ENCODE measurements at places on chromosomes 4 and X. TPM values are rescaled to one million over a fixed set of nuclear protein-coding genes. Genes with fewer than 3 reads are reported as not detected.
A peak's percentile ranks its signal among the peaks of the same experiment; 100 is the strongest.

GRCh38 chr4:17448689-17449088 lies 63.2 kb downstream of the QDPR start:
- peak; percentile 72 for DNase-seq

- peak; percentile 36 for DNase-seq
These were observed 65.0 kb upstream of the MAGEB2 start for GRCh38 chrX:30150196-30150895.

GRCh38 chr4:74364256-74364651 lies 691 bp upstream of the EREG start:
- DNase-seq: no peak

DNA sequence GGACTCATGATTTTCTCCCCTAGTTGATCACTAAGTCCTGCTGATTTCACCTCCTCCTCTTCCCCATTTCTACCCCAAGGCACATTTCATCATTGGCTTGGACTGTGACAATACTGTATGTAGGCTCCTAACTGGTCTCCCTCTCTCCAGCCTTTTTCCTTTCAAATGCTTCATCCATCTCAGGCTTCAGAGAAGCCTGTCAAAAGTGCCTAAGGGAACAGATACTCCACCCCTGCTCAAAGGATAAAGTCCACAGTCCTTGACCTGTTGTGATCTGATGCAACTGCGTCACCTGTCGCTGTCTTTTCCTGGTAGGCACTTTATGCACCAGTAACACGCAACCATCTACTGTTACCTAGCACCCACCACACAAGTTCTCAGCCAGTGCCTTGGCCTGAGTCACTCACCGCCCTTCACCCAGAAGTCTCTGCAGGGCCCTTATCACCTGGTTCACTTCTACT lies 12.8 kb downstream of the SCARB2 start:
- no peak for DNase-seq

DNA sequence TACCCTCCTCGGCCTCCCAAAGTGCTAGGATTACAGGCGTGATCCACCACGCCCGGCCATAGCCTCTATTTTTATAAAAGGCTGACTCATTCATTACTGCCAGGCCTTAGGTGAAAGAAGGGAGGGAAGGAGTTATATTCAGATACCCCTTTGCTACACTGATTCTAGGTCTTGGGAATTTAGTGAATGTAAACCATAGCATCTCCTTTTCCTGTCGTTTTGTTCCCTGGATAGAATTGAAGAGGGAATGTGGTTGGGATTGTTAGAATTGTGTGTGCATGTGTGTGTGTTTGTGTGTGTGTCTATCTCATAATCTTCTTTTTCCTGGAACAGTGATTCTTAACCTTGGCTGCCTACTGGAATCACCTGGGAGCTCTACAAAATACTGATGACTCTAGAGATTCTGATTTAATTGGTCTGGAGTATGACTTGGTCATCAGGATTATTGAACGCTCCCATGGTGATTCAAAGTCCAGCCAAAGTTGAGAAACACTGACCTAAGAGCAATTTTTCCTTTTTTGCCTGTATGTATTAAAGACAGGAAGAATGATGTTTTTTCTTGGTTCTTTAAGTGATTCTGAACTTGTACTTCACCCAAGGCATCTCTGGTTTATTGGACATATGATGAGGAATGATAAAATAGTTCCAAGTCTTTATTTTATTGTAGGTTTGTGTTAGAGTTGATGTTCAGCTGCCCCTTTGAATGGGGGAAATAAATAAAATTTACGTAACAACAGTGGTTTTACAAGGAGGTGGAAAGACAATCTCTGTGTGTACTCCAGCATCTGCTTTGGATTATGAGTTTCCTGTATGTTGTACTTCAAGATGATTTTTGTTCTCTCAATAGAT lies 37.0 kb downstream of the NAP1L5 start:
- peak; percentile 64 for DNase-seq

DNA sequence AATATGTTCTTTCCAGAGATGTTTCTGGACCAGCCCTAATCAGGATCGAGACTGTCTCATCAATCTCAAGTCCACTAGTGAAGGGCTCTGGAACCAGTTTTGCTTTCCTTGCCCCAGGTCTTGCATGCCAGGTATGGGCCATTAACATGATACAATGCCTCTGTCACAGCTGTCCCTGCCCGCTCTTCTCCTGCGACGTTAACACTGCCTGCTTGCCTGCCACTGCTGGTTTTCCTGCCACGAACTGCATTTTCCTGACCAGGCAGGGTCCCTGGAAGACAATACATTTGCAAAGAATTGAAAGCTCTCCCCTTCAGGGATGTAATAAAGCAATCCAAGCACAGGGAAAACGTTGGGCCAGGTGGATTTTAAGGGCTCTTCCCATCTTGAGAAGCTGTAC lies 200.3 kb downstream of the MID1 start:
- DNase-seq: no peak

GRCh38 chrX:3943965-3944364 lies 230.5 kb upstream of the PRKX start:
- DNase-seq: no peak

DNA sequence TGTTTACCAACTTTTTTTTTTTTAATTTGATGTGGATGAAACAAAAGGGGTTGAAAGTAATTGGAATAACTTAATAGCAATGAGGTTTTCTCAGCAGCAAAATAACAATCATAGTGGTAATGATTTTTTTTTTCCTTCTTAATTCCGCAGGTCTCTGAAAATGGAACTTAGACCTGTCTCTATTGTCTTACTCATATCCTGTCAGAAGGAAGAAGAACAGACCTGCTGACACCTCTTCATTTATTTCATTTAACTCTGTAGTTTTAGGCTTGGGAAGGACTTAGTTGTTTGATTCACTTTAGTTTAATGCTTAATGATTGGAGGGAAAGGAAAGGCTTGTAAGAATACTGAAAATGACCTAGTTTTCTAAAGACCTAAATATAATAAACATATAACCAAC lies 9.0 kb downstream of the PCDH18 start:
- no peak for DNase-seq

GRCh38 chr4:81773557-81773956 lies 301.9 kb upstream of the RASGEF1B start:
- no peak for DNase-seq

- DNase-seq: no peak
These were observed 26.9 kb downstream of the C4orf46 start for GRCh38 chr4:158644760-158645159.

GRCh38 chrX:136209016-136209738 lies 42.0 kb downstream of the MAP7D3 start:
- DNase-seq: peak; percentile 56

GRCh38 chr4:147368948-147369347 lies 111.9 kb upstream of the EDNRA start:
- peak; percentile 66 for DNase-seq

DNA sequence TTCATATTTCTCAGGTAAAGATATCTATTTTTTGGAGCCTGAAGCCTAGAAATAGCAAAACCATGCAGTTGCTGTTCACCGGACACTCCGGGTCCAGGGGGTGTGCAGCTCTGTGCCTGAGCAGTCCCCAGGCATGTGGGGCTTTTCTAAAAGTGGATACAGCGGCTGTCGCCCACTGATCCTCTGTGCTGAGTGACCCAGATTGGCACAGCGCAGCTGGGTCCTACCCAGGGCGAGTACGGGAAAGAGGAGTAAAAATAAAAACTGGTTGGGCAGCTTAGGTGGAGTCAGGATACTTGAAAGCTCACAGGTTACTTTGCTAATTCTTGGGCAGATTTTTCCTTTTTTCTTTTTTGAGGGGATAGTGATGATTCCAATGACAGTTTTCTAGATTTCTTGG lies 118.8 kb downstream of the UCHL1 start:
- DNase-seq: no peak

GRCh38 chrX:142204522-142205433 lies at the start of gene MAGEC2:
Gene MAGEC2, minus strand, starts transcription at chrX:142205290. Its CDS starts 1,303 bp downstream, at chrX:142203987.
- no peak for DNase-seq

DNA sequence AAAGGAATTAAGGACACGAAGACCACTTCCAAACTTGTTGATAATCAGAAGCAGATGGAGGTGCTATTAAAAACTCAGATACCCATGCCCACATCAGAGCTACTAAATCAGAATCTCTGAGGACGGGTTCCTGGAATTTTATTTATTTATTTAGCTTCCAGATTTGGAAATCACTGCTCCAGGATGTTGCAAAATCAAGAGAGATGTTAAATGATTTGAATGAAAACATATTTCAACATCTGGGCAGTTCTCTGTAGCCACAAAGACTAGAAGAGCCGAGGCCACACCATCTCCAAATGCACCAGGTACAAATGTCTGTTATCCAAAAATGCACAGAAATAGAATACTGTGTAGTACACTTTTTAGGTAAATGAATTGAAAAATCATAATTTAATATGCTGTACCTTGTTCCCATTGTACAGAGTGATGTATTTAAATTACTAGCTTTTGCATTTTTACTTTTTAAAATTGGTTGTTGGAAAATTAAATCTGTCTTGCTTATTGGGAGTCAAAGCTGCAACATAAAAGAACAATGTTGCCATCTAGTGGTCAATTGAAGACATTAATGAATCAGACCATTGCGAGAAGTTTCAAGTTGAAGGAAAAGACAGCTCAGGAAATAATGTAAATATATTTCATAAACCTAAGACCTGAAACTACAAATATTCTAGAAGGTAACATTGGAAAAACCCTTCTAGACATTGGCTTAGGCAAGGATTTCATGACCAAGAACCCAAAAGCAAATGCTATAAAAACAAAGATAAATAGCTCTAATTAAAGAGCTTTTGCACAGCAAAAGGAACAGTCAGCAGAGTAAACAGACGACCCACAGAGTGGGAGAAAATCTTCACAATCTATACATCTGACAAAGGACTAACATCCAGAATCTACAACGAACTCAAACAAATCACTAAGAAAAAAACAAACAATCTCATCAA lies 151.3 kb upstream of the TTC29 start:
- peak; percentile 69 for DNase-seq

DNA sequence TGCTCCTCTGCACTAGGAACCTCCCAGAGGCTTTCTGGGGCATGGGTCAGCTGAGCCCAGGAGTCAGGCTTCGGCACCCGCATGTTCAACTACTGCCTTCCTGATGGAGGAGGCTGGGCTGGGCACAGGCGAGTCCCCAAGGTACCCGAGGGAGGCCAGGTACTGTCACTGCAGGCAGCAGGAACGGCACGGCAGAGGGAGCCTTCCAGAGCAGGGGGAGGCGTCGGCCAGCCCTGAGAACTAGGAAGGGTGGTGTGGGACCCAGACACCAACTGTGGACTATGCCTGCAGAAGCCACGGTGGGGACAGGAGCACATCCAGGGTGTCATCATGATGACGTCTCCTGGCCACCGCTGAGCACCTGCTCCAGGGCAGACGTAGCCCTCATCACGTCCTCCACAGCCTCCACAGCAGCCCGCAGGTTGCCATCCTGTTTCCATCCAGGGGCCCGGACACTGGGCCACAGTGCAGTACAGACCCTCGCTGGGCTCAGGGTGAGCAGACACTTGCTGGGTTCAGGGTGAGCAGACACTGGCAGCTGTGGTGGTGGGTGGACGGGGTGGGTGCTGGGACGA lies 40.8 kb downstream of the SORCS2 start:
- no peak for DNase-seq

GRCh38 chr4:76886848-76887441 lies 11.0 kb downstream of the SOWAHB start:
- DNase-seq: no peak

HTN3 gene
- polyA plus RNA-seq: not detected

HMGN5 gene
- 3.4 TPM for polyA plus RNA-seq

MAGEA9B gene
- not detected for polyA plus RNA-seq

UGT2B17 gene
- not detected for polyA plus RNA-seq

CD40LG gene
- not detected for polyA plus RNA-seq

NLGN4X gene
- polyA plus RNA-seq: not detected
